Upper lobe of left lung (tissue), 6 donors: ENCODE measurements at places on chromosomes 6 and 20. TPM values are rescaled to one million over a fixed set of nuclear protein-coding genes. Genes with fewer than 3 reads are reported as not detected.

DNA sequence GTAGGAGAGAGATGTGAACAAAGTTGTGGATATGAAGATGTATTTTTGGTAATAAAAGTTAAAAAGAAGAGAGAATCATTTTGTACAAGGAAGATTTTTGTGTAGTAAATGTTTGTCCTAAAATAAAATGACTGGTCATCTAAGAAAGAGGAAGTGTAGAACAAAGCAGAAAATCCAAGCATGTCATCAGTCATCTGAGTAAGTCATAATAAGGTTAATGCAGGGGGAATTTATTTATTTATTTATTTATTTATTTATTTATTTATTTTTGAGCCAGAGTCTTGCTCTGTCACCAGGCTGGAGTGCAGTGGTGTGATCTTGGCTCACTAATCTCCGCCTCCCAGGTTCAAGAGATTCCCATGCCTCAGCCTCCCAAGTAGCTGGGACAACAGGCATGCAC lies 15.7 kb upstream of the CGA start:
- H3K4me3 ChIP-seq, result no peak overlapping the region
- no peaks in the 10 kb centered on the region for H3K36me3 ChIP-seq
- no peak for DNase-seq
- no peak overlapping the region for H3K27ac ChIP-seq

Gene TRIM10
- 0.14 TPM for total RNA-seq

Gene HS3ST5
- 0.52 TPM for total RNA-seq

GRCh38 chr20:42510686-42511085 lies 679.0 kb downstream of the PTPRT start:
- H3K27ac ChIP-seq, result no peak overlapping the region
- DNase-seq, result no peak
- no peaks in the 10 kb centered on the region for H3K27me3 ChIP-seq
- H3K4me1 ChIP-seq, result no peaks in the 10 kb centered on the region
- H3K36me3 ChIP-seq, result no peaks in the 10 kb centered on the region

GRCh38 chr20:49267327-49267726 lies 10.5 kb downstream of the ZNFX1 start:
- no peak overlapping the region for H3K4me3 ChIP-seq
- H3K27ac ChIP-seq, result peak overlapping the region; percentile 17
- no peaks in the 10 kb centered on the region for H3K27me3 ChIP-seq
- H3K4me1 ChIP-seq, result peaks cover 64% of the 10 kb centered on the region
- DNase-seq, result no peak

DNA sequence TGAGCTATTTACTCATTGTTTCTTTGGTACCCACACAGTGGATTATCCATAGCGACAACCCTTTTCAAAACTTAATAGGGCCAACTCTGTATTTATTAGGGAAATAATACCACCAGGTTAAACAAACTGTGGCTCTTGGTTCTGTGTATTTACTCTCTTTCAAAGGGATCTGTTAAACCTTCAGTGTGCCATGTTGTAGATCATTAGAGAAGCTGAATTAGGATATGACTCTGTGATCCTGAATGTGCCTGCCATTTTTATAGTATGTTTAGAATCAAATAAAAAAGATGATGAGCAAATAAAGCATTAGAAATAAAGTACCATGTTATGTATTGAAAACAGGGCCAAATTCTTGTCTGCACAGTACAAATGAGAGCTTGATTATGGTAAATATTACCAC lies 25.0 kb upstream of the SLC35D3 start:
- H3K4me3 ChIP-seq, result no peak overlapping the region
- no peak overlapping the region for H3K27ac ChIP-seq
- no peaks in the 10 kb centered on the region for H3K27me3 ChIP-seq
- H3K4me1 ChIP-seq, result no peaks in the 10 kb centered on the region
- no peak for DNase-seq

Gene COL11A2
- total RNA-seq, result 0.57 TPM

Gene LEMD2
- total RNA-seq, result 118 TPM

Gene NKAIN2
- total RNA-seq, result 0.20 TPM

GRCh38 chr20:64048402-64049044 lies 916 bp downstream of the SOX18 start:
- peaks cover 45% of the 10 kb centered on the region for H3K4me1 ChIP-seq
- peaks cover 14% of the 10 kb centered on the region for H3K36me3 ChIP-seq
- H3K27ac ChIP-seq, result peak overlapping the region; percentile 61
- peak overlapping the region; percentile 32 for H3K4me3 ChIP-seq
- no peaks in the 10 kb centered on the region for H3K27me3 ChIP-seq

GRCh38 chr6:41967312-41968287 lies 26.0 kb upstream of the CCND3 start:
- DNase-seq, result no peak
- no peaks in the 10 kb centered on the region for H3K27me3 ChIP-seq
- H3K36me3 ChIP-seq, result no peaks in the 10 kb centered on the region
- no peak overlapping the region for H3K4me3 ChIP-seq
- peaks cover 40% of the 10 kb centered on the region for H3K4me1 ChIP-seq

- peak overlapping the region; percentile 3 for H3K4me3 ChIP-seq
- H3K27me3 ChIP-seq, result no peaks in the 10 kb centered on the region
- H3K27ac ChIP-seq, result peak overlapping the region; percentile 85
These were observed 576 bp downstream of the MAPK13 start for GRCh38 chr6:36130667-36131510.

GRCh38 chr6:148342350-148343046 lies at the start of gene SASH1:
Gene SASH1, plus strand, starts transcription at chr6:148342838. Its CDS starts 230 bp downstream, at chr6:148343068.
- DNase-seq, result peak; percentile 90
- H3K27ac ChIP-seq, result peak within 1 kb of the TSS; percentile 98
- H3K36me3 ChIP-seq, result no peaks in the 10 kb centered on the region
- H3K27me3 ChIP-seq, result no peaks in the 10 kb centered on the region
- peaks cover 51% of the 10 kb centered on the region for H3K4me1 ChIP-seq

Gene FOXC1
- total RNA-seq, result 1.0 TPM

GRCh38 chr20:33345342-33345741 lies 56.0 kb downstream of the CDK5RAP1 start:
- no peak for DNase-seq
- no peak overlapping the region for H3K27ac ChIP-seq
- H3K4me1 ChIP-seq, result no peaks in the 10 kb centered on the region
- peaks cover 11% of the 10 kb centered on the region for H3K36me3 ChIP-seq
- H3K27me3 ChIP-seq, result no peaks in the 10 kb centered on the region
- H3K4me3 ChIP-seq, result no peak overlapping the region

DNA sequence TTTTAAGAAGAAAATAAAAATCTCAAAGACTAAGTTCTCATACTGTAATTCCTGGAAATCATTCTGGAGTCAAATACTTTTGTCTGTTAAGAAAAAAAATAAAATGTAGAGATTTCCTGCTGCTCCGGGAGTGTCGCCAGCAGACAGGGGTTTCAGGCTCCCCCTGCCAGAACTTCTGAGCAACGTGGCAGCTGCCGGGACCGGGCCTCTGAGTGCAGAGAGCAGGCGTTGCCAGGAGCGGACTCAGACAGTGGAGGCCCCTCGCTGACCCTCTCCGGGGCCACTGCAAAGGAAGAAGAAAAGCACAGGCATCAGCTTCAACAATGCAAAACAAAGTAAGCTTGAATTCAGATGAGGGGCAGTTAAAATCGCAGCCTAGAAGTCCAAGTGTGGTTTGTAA lies 95.5 kb downstream of the THBS2 start:
- H3K4me3 ChIP-seq, result no peak overlapping the region
- H3K4me1 ChIP-seq, result peaks cover 6% of the 10 kb centered on the region
- no peaks in the 10 kb centered on the region for H3K36me3 ChIP-seq

DNA sequence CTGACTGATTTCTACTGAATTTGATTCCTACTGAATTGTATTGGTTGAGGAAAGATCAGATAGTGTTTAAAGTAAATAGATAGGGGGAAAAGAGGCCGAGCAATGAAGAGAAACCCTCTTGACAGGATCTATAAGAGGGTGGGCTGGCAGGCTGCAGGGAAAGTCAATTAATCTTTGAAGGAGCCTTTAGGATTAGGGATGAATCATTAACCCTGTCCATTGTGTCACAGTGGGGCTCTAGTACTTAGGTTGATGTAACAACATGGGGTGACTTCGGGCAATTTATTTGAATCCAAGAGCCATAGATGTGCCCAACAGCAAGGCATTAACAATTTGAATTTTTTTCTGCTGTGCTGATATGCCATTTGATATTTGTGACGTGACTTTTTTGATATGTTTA lies 7.5 kb downstream of the RFX6 start:
- no peaks in the 10 kb centered on the region for H3K4me1 ChIP-seq

- no peaks in the 10 kb centered on the region for H3K36me3 ChIP-seq
- H3K4me1 ChIP-seq, result no peaks in the 10 kb centered on the region
- no peaks in the 10 kb centered on the region for H3K27me3 ChIP-seq
- peak; percentile 33 for DNase-seq
- no peak overlapping the region for H3K4me3 ChIP-seq
These were observed 74.3 kb upstream of the FOXQ1 start for GRCh38 chr6:1237636-1238035.

DNA sequence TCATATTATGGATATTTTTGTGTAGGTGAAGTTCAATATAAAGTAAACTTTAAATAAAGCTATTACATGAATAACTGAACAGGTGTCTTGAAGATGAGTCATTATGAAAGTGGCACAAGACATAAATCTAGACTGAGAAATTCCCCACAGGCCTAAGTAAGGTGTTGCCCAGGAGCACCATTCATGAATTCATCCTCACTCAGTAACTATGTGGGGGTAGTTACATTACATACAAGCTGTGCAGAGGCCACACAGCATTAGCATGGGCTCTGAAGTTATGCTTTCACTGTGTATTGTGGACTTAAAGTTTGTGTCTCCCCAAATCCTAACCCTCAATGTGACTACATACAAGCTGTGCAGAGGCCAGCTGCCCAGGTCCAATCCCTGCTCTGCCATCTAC lies 65.9 kb downstream of the BCAS1 start:
- no peak overlapping the region for H3K4me3 ChIP-seq
- no peak overlapping the region for H3K27ac ChIP-seq
- H3K4me1 ChIP-seq, result no peaks in the 10 kb centered on the region
- DNase-seq, result no peak

GRCh38 chr6:71420693-71421328 lies 132.2 kb downstream of the OGFRL1 start:
- peak; percentile 95 for DNase-seq
- H3K4me1 ChIP-seq, result peaks cover 14% of the 10 kb centered on the region
- peaks cover 3% of the 10 kb centered on the region for H3K36me3 ChIP-seq
- peak overlapping the region; percentile 100 for H3K27ac ChIP-seq
- H3K27me3 ChIP-seq, result no peaks in the 10 kb centered on the region

GRCh38 chr20:50481741-50482140 lies 28.4 kb upstream of the PTPN1 start:
- H3K27me3 ChIP-seq, result no peaks in the 10 kb centered on the region
- DNase-seq, result no peak
- no peaks in the 10 kb centered on the region for H3K36me3 ChIP-seq
- H3K4me1 ChIP-seq, result peaks cover 17% of the 10 kb centered on the region
- no peak overlapping the region for H3K4me3 ChIP-seq

DNA sequence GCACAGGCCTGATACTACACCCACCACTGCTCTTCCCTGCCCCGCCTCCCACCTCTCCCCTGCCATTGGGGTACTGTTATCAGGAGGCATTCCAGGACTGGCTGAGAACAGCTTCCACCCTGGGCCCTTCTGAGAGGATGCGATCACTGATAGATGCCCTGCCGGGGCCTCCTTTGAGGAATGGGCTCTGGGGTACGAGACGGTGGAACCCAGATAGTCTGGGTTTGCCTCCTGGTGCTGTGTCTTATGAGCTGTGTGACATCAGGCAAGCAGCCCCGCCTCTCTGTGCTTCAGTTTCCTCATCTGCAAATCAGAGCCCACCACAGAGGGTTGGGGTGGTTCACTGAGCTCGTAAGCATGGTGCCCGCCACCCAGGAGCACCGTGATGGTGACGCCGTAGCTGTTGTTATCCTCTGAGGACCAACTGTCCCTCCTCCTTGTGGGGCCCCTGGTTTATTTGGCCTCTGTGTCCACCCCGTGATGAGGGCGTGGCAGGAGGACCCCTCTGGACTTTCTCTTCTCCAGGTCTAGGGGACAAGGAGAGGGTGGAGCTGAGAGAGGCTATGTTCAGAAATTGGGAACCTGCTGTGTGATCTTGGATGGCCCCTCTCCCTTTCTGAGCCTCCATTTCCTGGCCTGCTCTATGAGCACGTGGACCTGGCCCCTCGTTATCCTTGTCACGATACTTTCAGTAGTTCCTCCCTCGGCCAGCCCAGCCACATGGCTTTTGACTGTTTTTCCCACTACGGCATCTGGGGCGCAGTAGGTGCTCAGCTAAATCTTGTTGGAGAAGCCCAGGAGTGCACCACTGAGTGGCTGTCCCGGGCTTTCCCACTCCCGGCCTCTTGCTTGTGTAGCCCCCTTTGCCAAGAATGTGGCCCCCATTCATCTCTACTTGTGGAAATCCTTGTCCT lies 18.3 kb downstream of the SRC start:
- no peak for DNase-seq
- no peaks in the 10 kb centered on the region for H3K4me1 ChIP-seq
- H3K27ac ChIP-seq, result no peak overlapping the region

GRCh38 chr6:7882505-7883257 lies 27.9 kb downstream of the TXNDC5 start:
- H3K4me1 ChIP-seq, result no peaks in the 10 kb centered on the region
- no peak for DNase-seq
- peaks cover 65% of the 10 kb centered on the region for H3K36me3 ChIP-seq
- H3K27me3 ChIP-seq, result no peaks in the 10 kb centered on the region
- no peak overlapping the region for H3K27ac ChIP-seq

GRCh38 chr6:37481711-37482605 lies 17.7 kb downstream of the CCDC167 start:
- no peaks in the 10 kb centered on the region for H3K4me1 ChIP-seq
- no peak for DNase-seq
- H3K4me3 ChIP-seq, result no peak overlapping the region
- H3K27ac ChIP-seq, result no peak overlapping the region
- H3K36me3 ChIP-seq, result peaks cover 83% of the 10 kb centered on the region

DNA sequence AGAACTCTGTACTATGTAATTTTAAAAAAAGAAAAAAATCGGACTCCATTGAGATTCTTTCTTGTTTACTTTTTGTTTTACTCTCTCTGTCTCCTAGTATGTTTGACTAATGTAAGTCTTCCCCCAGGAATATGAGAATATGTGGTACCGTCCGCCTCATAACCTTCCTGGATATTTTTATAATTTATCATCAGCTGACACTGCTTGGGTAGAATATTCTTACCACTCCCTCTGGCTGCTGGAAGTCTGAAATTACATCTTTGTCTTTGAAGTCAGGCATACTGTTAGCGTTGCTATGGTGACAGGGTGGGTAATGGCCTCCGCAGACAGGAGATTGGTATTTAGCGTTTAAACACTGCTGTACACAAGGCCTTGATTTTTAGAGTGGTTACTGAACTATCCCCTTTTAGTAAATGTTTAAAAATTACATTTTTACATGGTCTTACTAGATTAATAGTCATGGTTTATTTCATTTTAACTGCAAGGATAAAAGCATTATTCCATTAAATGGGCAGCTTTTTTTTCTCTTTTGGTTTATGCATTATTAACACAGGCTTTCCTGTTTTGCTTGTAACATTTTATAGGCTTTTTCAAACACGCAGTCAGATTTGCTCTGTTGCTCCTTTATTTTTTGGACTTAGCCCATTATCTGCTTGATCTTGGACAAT lies 176.4 kb downstream of the ARID1B start:
- no peak overlapping the region for H3K27ac ChIP-seq
- H3K4me3 ChIP-seq, result no peak overlapping the region
- H3K4me1 ChIP-seq, result peaks cover 44% of the 10 kb centered on the region
- no peak for DNase-seq
